ENCODE measurements at places on chromosomes 5 and 9.

DNA sequence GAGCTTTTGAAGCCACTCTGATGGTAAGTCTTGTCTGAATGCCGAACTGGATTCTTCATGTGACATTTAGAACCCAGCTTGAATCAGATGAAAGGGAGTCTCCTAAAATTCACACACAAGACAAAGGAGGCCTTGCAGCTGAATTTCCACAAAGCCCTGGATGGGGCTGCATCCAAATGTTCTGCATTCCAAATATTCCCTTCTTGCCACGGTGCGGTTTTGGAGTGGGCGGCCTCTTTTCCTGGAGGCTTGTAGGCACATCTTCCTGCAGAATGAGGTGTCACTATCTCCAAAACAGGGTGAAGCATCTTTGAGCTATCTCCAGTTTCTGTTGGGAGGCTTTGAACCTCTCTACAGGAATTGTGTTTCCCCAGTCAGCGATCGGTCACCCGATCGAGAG lies 342.7 kb downstream of the ARHGEF28 start:
- no peak for DNase-seq

GRCh38 chr5:8695902-8696845 lies 827.2 kb downstream of the MTRR start:
- DNase-seq: no peak

DNA sequence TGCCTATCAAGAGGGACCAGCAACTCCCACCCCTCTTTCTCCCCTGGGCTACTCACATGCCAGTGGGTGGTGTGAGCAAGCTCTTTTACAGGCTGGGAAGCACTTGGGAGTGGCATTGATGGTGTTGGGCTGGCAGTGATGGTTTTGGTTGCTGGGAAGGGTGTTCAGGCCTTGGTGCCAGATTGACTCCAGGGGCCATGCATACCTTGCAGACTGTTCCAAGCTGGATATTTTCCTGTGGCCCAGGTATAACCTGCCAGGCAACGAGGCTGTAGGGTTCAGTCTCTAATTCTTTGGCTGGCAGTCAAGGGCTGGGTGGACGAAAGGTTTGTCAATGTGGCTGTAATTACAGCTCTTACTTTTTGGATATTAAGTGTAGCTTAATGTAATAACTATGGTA lies 177.3 kb downstream of the MACROH2A1 start:
- no peak for DNase-seq

DNA sequence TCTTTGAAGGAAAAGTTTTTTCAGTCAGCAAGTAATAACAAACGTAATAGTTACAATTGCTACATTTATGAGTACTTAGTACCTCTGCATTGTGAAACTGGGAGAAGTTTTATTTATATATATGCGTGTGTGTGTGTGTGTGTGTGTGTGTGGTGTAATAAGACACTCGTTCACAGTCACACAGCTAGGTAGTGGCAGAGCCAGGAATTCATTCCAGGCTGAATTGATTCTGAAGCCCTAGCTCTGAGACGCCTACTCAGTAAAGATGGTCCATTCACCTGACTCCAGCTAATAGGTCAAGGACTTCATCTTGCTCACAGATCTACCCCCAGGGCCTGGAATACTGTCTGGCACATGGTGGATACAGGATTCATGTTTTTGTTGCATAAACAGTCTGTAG lies 13.6 kb upstream of the CAST start:
- no peak for DNase-seq

DNA sequence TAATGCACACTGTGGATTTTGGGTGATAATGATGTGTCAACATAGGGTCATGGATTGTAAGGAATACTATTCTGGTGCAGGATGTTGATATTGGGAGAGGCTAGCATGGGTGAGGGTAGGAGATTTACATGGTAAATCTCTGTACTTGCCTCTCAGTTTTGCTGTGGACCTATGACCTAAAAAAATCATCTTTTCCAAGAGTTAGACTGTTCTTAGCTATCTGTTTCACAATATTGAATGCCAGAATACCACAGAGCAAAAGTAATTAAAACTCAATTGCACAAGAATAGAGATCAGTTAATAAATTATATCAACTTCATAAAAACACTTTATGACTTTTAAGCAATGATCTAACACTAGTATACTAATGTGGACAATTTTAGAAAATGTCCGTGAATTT lies 651.6 kb downstream of the HTR1A start:
- DNase-seq: no peak
